NCI-H1436 treated with DMSO at 0.1 percent for 48 hours (cell line): ENCODE measurements at places on chromosomes 2 and 18.

DNA sequence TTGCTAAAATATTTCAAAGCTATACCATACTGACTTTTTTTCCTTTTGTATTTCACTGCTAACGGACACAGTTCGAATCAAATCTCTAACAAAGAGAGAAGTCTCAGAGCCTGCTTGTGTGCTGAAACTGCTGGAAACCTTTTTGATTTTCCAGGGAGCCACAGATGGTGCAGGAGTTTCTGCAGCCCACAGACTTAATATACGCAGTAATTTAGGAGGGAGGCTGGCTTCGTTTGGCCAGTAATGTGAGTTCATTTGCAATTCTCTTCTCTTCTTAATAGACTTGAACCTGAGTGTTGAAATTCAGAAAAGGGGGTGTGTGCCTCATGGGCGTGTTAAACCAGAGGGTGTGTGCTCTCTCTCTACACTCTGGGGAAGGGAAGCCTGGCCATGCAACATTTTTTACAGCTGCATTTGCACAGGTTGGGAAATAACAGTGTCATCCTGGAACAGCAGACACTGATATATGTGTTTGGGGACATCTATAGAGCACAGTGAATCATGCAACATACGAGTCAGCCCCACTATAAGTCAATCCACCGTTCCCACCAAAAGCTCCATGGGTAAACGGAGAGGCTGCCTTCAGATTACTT is 333.0 kb downstream of the CLIP4 start:
- DNase-seq = no peak

- no peak for DNase-seq
Observed at GRCh38 chr18:75185460-75185859, 23.5 kb downstream of the PTGR3 start.

DNA sequence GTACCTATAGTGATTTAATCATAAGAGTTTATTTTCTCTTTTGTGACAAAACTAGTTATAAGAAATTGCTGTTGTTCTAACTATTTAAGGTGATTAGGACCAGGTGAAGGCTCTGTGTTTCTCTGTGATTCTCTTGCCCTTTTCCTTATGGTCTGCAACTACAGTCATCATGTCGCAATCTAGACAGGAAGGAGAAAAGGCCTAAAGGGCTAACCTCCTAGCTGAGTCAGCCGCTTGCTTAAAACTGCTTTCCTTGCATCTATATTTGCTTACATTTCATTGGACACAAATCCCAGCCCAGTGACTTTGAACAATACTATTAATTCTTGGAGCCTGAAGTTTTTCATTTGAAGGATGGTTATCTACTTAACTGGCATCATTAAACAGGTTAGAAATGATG is 93.1 kb downstream of the PIK3C3 start:
- no peak for DNase-seq

DNA sequence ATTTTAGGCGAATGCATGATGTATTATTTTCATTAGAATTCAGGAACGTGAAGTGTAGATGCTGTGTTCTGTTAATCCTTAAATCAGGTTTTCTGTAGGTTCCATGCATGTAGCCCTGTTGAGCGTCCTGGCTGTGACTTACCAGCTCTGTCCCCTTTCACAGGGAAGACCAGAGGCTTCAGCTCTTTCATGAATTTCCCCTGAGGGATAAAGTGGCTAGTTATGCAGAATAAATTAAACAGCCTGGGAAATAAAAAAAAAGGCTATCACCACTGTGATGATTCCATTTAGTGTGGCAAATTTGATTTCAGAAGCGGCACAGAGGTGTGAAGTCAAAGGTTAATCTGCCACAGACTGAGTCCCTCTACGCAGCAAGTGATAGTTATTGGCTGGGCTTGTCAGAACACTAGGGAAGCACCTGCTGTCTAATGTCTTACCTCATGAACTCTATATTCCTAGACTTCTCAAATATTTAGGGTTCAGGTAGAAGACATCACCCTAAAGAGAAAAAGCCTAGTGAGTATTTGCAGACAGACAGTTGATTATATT is 61.6 kb upstream of the LINC00305 start:
- DNase-seq = no peak

- DNase-seq = no peak
Observed at GRCh38 chr2:230541934-230542380, 126.0 kb downstream of the SP100 start.

DNA sequence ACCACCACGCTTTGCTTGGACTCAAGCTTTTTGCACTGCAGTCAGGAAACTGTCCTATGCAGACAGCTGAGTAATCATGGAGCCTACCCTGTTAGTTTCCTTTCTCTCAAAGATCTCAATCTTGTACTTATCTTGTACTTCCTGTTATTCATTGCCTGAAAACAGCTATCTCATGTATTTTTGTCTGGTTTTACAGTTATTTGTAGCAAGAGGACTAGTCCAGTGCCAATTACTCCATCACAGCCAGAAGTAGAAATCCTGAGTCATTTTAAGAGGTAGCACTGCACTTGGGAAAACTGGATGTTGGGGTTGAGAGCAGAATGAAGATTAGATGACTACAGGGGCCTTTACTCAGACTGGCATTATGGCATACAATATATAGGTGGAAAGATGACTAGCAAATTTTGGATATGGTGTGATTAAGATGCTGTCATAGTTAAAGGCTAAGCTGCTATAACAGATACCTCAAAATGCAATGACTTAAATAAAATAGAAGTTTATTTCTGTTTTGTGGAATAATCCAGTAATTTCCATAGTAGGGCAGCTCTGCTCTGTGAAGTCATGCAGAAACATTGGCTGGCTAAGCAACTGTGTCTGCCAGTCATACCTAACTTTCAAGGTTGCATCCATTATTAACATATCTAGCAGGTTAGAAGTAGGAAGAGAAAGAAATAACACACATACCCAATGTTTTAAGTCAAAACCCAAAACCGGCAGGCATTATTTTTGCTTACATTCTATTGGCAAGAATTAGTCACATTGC is 21.1 kb upstream of the CHMP3 start:
- no peak for DNase-seq

- DNase-seq = no peak
Observed at GRCh38 chr2:25268139-25268538, 73.6 kb downstream of the DNMT3A start.

DNA sequence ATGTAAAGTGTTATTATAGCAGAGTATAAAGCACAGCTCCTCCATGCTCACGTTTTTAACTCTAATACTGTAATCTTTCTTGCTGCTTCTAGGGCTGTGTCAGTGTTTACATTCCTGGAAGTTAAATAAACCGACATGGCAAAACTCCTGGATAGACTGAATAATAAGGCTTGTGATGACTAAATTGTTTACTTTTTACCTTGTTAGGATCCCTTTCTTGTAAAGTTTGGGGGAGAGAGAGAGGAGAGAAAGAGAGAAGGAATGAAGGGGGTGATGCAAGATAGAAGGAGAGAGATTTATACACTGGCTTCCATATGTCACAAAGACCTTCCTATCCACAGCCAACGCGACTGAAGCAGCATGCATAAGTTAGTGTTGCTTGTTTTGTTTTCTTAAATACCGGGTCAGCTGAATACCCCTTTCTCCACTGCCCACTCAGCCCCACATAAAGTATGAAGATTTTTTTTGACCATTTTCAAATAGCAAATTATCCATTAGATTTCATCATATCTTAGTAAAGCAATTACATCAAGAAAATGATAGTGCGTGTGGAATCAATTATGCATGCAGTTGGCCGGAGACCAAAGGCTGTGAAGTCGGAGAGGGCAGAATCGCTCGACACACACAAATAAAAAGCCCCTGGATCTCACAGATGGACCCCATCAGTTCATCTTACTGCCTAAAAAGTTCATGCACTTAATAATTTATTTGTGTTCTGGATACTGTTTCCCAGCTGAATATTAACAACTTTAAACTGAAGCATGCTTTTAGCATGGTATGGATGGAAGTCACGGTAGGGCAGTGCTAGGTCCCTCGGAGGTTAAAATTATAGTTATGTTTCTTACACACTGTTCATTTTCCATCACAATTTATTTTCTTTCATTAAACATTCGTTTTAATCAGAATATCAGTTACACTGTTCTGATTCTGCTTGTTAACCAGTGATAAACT is 20.1 kb downstream of the BCL11A start:
- DNase-seq = no peak
